ENCODE measurements at places on chromosomes 6 and 20.

DNA sequence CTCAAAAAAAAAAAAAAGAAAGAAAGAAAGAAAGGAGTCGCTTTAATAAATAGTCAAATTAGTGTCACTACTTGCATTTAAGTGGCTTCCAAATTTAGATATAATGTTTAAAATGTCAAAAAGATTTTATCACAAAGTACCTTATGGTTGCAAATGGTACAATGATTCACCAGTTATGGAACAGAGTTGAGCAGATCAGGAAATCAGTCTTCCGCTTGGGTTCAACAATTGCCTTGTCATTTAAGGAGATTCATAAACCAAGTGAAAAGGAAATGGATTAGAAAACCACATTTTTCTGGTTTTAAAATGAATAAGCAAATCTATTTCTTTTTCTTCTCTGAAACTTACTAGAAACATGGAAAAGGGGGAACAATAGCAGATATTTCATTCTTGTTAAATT is 94.8 kb upstream of the PTPRT start:
- no peak for DNase-seq

- no peak for DNase-seq
These were observed 13.7 kb downstream of the LAMA5 start for GRCh38 chr20:62353289-62354030.

DNA sequence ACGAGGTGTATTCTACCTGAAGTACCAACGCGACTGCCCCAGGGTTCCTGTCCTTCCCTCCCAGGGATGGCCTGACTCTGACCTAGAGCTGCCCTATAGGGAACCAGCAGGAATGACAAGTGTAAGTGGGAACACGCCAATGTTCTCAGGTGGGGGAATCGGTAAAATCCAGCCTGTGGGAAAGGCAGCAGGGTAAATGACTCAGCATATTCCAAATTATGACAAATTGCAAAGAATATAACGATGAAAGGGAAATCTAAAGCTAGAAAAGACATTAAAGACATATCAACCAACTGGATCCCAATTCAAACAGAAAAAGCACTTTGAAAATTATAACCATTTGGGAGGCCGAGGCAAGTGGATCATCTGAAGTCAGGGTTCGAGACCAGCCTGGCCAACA is 41.8 kb downstream of the KIF16B start:
- no peak for DNase-seq

GRCh38 chr6:23672737-23673136 is 453.3 kb upstream of the NRSN1 start:
- no peak for DNase-seq

GRCh38 chr20:16258766-16259165 is 314.5 kb downstream of the KIF16B start:
- DNase-seq = no peak

GRCh38 chr6:137681445-137682009 is 185.5 kb upstream of the TNFAIP3 start:
- no peak for DNase-seq

- DNase-seq = no peak
These were observed 103.6 kb downstream of the PHF3 start for GRCh38 chr6:63739094-63739687.

- DNase-seq = peak; percentile 9
These were observed 659.2 kb downstream of the PRKN start for GRCh38 chr6:162068340-162068739.

DNA sequence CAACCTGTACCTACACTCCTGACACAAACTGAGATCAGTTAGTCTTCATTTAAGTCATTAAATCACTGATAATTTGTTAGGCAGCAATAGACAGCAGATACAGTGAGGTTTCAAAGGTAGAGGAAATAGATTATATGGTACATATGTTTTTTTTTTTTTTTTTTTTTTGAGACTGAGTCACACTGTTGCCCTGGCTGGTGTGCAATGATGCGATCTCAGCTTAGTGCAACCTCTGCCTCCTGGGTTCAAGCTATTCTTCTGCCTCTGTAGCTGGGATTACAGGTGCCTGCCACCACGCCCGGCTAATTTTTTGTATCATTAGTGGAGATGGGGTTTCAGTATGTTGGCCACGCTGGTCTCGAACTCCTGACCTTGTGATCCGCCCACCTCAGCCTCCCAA is 38.2 kb upstream of the KIF13A start:
- DNase-seq = no peak

DNA sequence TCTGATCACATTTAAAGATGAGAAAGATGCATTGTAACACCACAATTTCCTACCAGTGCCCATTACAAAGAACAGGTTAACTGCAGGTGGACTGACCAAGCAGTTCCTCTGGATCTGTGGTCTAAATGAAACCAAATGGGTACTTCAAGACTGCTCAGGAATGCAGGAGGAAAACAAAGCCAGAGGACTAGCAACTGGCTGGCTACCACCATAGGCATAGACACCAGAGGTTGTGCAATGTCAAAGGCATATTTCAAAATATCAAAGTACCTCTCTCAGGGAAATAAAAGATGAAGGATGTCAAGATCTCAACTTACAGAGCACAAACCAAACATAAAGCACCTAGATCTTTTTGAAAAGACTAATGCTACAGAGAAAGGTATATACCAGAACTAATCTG is 65.5 kb downstream of the GMDS start:
- no peak for DNase-seq

GRCh38 chr20:48375804-48376203 is 452.0 kb downstream of the PREX1 start:
- DNase-seq = no peak

DNA sequence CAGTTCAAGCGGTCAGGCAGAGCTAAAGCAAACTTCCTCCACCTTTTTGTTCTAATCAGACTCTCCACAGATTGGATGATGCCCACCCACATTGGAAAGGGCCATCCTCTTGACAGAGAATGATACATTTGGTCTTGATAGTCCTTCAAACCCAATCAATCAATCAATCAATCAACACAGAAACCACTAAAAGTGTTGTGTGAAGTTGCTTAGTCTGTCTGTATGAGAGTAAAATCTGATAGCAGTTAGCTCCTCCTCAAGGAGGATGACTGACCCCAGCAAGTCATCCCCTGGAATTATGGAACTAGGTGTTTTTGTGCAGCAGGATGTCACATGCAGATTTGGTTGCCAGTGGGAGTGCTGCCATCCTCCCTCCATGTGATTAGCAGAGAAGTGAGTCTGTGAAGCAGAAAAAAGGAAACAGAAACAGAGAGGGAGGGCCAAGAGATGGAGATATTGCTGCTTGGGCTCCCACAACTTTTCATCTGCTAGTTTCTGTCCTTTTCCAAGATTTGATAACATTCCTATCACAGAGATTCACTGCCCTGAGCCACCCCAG is 32.0 kb upstream of the SSTR4 start:
- no peak for DNase-seq

DNA sequence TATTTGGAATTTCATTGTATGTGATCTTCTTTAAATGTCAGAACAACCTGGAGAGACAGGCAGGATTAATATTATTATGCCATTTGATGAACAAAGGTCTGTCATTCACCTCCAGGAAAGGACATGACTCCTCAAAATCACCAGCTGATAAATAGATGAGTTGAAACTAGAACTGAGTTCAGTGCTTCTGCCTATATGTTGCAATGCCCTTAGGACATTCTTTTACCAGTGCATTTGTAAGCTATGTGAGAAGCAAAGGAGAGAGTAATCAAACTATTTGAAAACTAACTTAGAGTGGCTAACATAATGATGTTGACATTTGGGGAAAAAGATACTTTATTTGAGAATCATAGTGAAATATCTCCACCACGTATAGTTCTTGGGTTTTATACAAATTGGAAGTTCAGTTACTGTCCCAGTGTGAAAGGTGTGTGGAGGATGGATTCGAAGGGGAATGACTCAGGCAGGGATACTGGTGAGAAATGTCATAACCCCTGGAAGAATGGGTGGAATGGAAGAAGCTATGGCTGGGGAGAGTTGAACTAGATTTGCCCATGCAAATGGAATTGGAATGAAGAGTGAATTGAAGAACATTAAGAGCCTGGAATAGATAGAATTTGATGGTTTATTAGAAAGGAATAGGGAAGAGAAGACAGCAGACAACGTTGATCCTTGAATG is 21.5 kb downstream of the PKIB start:
- DNase-seq = no peak

DNA sequence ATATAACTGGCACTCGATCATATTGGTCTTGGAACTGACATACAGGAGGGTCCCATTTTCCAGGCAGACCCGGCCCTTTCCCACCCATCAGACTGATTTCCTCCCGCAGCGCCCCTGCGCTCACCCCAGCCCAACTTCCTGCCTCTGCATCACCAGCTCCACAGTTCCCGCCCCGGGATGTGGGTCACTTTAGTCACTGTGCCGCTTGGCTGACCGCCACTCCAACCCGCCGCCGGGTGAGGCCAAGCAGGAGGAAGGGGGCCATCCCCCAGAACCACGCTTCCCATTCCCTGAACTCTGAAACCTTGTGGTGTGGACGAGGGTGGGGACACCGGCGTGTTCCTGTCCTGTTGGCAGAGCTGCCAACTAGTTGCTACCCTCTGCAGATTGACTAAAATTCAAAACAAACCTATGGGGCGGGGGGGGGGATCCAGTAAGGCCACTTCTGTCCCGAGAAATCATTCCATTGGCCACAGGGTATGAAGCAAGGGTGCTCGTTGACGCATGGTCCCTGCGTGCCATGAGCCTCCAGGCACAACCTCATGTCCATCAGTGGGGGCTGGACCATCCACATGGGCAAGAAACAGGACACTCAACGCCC is 12.3 kb downstream of the TGM2 start:
- no peak for DNase-seq

DNA sequence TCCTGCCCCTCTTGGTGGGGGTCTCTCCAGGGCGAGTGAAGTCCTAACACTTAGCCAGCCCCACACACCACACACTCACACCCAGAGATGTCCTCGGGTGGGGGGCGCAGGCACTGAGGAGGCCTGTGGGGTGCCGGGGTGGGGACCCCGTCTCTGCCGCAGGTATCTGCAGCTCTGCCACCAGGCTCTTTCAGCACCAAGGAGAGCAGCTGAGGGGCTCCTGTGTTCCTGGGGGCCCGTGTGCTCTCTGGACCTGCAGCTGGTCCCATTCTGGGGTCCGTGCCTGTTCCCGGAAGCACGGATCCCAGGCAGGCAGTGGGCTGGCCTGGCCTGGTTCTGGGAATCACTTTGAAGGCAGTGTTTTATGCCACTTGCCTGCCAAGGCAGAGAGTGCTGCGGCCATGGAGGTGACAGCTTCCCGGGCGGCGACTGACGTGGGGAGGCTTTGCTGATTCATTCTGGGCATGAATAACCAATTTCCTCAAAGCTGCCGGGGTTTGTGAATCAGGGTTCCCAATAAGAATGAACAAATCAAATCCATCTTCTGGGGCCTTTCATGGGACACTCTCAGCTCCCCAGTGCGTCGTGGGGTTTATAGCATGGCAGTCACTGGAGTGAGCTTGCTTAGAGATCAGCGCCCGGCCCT is 54.4 kb upstream of the SLCO4A1 start:
- DNase-seq = no peak

GRCh38 chr6:142764311-142764710 is 180.7 kb downstream of the HIVEP2 start:
- DNase-seq = no peak

- peak; percentile 46 for DNase-seq
These were observed 37.8 kb downstream of the HFE start for GRCh38 chr6:26124781-26125685.

- peak; percentile 3 for DNase-seq
These were observed 2.5 kb downstream of the RREB1 start for GRCh38 chr6:7110092-7110792.

GRCh38 chr20:46246559-46246958 is 61.7 kb downstream of the CDH22 start:
- DNase-seq = no peak

GRCh38 chr6:149236589-149236988 is 80.9 kb upstream of the TAB2 start:
- DNase-seq = no peak

DNA sequence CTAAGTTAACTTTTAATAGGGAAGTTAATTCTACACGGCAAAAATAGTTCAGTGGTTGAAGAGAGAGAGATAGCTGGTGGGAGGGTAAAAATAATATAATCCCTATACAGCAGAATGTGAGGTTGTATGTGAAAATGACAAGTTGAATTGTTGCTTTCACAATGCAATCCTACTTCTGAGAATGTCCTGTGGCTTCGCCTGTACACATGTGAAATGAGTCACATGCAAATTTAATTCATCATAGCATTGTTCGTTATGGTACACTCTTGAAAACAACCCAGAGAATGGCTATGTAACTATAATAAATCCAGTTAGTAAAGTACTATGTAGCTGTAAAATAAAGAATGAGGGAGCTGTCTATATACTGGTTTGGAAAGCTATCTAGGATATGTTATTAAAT is 46.0 kb upstream of the HINT3 start:
- DNase-seq = no peak

GRCh38 chr20:36268440-36269342 is 32.4 kb downstream of the AAR2 start:
- DNase-seq = no peak

GRCh38 chr6:138568997-138569396 is 69.7 kb upstream of the NHSL1 start:
- no peak for DNase-seq

DNA sequence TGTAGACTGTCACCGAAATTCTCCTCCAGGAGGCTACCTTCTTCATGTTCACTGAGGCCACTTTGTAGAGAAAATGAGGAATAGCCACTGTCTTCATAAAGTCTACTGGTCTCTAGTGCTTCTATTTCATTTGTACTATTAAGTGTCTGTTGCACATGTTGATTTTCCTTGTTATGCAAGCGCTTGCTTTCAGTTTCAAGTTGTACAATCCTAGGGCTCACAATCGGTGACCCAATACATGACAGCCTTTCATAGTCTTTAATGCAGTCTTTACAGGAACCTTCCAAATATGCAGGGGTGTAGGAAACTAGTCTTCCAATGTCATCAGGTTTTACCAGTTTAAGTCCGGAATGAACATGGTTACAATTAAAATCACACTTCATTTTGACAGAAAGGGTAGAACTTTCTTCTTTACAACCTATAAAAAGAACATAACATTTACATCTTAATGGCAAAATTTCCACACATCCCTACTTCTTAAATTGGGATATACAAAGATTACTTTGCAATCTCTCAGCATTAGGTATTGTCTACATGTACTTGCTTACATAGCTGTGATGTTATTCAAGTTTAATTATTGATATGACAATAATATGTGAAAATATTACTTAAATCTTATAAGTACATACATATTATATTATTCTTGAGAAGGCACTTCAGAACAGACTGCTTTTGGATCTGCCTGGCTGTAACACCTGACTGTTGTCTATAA is 7.5 kb downstream of the FBXO5 start:
- no peak for DNase-seq

DNA sequence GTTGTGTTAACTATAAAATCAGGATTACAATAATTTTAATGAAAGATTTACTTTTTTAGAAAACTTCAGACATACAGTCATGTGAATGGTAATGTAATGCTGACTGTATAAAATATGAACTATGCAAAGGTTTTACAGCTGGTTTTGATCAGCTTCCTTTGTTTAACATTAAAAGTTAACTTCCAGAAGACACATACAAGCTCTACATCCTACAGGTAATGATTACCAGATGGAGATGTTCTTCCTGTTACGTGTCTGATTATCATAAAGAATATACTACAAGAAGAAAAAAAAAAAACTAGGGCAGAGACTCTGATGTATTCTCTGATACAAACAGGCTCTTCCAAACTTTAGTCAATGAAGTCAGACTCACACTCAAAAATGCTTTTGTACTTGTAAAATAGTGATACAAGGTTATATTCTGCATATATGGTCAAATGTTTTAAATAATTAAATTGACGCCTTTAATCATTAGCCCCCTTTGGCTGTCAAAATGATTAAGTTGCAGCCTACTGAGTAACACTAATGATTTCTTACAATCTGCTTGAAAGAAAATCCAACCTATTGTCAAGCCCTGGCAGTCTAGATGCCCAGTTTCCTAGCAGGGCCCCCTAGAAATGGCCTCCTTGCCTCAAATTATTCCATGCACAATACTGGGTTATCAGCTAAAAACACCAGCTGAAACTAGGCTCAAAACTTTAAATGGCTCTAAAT is 251.8 kb upstream of the RUNX2 start:
- DNase-seq = no peak

Data from WERI-Rb-1 (cell line).